CD4-positive, alpha-beta T cell treated with Interleukin-15 for 4 hours (primary cell): ENCODE measurements at places on chromosomes 5 and 9.

DNA sequence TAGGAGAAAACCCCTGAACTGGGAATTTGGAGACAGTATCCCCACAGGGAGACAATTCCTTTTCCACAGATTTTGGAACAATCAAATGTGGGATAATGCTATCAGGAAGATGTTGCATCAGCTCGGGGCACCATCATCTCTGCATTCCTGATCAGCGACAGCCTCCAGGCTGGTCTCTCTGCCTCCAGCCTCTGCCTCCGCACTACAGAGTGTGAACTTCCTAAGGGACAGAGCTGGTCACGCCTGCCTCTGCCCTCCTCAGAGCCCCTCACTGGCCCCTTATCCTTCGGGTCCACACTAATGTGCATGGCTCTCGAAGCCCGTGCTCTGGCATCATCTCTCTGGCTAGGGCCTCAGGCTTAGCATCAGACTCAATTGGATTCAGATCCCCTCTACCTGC is 8.6 kb downstream of the FOXI1 start:
- no peak for DNase-seq

DNA sequence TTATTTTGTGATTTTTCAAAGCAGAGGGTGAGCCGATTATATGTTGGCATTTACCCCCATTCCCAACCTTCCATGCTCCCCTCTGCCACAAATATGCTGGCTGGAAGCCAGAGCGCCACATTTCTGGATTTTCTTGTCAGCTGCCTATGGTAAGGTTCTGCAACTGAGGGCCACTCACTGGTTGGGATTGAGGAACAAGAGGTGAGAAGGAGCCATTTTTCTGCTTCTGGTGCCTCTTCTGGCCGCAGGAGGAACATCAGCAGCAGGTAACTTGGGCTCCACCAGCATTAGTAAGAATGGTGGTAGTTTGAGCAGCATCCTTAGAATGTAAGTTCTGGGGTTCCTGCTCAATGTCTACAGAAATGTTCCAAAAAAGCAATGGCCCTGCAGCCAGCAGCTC is 159.5 kb upstream of the MAST4 start:
- no peak for DNase-seq

DNA sequence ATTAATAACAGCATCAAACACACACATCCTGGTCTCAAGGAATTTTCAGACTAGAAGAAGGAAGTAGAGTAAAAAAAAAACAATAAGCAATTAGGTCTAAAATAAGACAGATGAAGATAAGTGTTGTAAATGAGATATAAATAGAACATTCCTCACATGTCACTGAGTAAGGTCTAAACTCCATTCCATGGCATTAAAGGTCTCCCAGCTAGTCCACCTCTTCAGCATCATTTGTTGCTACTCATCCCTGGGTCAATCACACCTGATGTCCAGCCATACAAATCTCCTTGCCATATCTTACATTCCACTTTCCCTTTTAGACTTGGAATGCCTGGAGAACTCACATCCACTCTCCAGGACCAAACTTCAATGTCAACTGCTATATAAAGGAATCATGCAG is 214.1 kb upstream of the KLF4 start:
- DNase-seq: no peak

DNA sequence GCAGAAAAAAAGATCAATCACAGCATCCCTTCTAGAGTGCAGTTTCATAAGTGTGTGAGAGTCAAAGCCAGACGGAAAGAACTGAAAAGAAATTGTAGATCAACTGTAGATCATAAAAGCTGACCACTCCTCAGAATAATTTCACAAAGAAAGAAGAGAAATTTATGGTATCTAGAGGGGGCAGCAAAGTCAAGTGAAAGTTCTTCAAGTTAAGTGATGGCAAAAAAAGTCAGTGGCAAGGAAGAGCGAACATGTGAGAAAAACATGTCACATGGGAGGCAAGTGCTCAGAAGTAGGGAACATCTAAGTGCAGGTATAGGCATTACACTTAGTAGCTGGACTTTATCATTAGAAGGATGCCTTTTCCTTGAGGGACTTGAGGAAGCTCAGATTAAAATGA is 245.1 kb upstream of the ISL1 start:
- no peak for DNase-seq

DNA sequence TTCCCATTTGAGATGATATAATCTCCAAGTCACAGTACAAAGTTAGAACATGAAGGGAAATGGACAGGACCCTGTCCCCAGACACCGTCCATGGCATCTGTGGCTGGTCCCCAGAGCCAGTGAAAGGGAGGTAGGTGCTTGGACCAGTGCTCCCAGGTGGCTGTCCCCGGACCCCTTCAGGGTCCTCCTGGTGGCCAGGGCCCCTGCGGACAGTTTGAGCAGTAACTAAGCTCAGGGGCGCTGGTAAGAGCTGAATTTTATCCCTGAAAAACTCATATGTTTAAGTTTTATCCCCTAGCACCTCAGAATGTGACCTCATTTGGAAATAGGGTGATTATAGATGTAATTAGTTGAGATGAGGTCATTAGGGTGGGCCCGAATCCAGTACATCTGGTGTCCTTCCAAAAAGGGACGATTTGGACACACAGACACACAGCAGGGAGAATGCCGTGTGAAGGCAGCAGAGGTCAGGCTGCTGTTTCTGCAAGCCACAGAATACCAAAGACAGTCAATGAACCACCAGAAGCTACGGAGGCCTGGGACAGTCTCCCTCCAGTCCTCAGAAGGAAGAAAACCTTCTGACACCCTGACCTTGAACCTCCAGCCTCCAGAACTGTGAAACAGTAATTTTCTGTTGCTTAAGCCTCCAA is 185.0 kb downstream of the ATPSCKMT start:
- DNase-seq: no peak

GRCh38 chr9:33196736-33197135 is 29.6 kb upstream of the B4GALT1 start:
- DNase-seq: no peak

GRCh38 chr5:149388498-149389190 is 9.6 kb upstream of the IL17B start:
- DNase-seq: no peak

GRCh38 chr5:112669328-112669963 is 68.2 kb upstream of the APC start:
- no peak for DNase-seq

DNA sequence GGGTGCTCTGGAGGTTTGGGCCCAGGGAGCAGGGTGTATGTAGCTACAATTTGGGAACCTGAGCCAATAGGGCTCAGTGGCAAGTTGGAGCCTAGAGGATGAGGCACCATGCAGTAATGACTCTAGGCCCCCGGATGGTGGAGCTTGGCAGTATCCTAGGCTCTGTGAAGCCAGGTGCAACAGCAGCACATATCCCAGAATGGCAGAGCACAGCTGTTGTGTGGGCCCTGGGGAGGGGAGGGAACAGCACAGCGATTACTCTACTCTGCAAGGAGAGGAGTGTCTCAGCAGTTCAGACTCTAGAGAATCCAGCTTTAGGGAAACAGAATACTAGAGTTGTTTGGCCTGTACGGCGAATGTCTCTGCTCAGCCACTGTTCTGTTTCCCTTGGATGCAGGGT is 56.1 kb downstream of the LRRTM2 start:
- no peak for DNase-seq
